ENCODE measurements at places on chromosomes 4 and X.

DNA sequence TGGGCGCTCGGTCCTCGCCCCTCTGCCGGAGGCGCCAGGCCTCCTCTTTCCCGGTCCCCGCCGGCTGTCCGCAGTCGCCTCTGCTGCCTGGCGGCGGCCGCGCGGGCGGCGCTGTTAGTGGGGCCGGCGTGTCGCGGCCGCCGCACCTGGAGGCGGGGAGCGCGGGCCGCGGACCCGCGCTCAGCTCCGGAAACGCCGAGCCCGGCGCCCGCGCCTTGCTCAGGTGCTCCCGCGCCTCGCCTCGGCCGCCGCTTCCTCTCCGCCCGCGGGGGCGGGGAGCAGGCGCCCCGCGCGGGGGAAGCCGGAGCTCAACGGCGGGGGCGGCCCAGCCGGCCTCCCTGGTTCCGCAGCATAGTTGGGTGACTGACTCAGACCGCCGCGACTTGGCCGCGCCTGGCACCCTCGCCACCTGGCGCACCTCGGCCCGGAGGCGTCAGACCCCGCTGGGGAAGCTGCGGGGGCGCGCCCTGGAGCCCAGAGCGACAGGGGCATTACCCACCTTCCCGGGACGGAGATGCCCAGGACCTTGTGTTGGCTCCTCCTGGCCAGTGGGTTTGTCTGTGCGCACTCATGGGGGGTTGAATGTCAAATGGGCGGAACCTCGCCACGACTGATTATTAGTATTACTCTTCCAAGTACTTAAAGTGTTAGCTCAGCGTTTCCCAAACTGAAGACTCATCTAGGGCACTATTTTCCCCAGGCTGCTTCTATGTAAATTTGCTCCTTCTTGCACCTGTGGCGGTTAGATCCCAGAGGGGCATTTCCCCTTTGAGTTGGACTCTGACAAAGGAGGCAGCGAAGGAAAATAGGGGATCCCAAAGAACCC lies at the start of gene ARAP2:
Gene ARAP2, minus strand, starts transcription at position 258 of the 826 bp plus-strand sequence. CDS start 15,028 bp downstream, outside the sequence.
- DNase-seq = no peak

DNA sequence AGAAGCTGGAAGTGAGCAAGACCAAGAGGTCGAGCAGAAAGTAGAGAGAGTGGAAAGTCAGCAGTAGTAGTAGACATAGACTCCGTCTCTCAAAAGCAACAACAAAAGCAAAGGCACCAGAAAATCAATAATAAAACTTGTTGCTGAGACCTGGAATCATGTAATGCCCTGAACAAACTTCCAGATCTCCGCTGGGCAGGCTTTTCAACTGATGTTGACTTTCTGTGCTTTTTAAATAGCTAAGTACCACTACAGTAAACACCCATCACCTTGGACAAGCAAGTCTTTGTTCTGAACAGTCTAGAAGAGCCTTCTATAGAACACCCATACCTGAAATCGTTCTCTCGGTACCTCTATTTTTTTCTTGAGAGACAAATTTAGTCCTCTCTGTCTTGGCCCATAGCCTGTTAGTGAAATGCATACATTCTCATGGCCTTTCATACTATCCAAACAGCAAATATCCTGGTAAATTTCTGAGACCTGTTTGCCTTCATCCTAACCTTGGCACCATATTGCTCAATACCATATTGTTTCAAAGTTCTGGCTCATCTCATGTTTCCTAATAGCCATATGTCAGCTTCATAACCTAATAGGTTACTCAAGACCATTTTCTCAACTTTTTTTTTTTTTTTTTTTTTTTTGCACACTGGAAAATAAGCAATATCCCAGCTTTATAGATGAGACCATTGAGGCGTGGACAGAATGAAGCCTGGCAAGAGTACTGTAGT lies 200.6 kb upstream of the RBPJ start:
- DNase-seq = no peak

DNA sequence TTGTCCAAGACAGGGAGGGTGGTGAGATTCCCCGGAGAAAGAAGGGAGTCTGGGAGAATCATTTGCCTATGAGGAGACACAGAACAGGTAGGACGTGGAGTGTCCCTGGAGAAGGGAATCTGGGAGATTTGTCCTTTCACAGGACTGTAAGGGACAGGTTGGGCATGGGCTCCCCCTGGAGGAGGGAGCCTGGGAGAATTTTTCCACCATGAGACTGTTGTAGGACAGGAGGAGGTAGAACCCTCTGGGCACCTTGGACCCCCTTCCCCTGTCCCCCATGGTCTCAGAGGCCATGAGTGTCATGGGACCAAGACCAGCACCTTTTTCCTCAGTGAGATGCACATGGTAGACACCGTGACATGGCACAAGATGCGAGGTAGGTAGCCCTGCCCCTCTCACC lies 2.8 kb downstream of the PORCN start:
- DNase-seq = no peak

DNA sequence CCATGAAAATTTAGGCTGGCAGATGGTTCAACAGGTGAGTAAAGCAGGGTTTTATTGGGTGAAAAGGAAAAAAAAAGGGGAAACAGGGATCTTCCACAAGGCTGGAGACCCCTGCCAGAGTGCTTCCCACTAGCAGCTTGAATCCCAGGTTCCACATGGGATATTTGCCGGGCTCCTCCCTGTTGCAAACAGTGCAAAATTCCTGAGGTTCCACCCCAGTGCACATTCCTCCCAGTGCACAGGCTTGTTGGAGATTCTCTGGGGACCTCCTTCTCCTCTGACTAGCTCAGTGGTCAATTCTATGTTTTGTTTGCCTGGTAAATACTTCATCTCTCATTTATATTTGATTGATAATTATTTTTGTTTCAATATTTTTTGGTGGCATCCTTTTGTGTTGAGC lies 66.4 kb upstream of the UGT2B15 start:
- DNase-seq = no peak

GRCh38 chr4:70666369-70666768 lies at the start of gene JCHAIN:
JCHAIN (minus strand) TSS chr4:70666508; CDS start chr4:70666490, 18 bp downstream.
- DNase-seq = no peak

DNA sequence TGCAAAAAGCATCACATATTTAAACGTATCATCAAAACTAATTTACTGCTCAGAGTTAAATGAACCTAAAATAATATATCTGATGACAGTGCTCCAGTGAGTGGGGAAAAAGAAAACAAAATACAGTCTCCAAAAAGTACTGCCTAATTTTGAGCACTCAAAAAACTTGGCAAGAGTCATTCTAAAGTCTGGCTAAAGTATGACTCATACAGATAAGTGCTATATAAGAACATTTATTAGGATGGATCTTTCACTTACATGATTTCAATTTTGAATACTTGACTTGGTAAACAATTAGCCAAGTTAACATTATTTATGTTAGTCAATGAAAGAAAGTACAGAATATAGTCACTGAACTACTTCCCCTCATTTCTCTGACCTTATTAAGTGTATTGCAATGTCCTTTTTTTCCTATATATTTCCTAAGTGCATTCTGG lies 27.2 kb downstream of the FBXO8 start:
- no peak for DNase-seq

- DNase-seq = peak; percentile 74
Observed at GRCh38 chr4:986879-987623, at the start of gene IDUA. IDUA (plus strand) TSS chr4:987044; CDS start chr4:987085, 41 bp downstream.

DNA sequence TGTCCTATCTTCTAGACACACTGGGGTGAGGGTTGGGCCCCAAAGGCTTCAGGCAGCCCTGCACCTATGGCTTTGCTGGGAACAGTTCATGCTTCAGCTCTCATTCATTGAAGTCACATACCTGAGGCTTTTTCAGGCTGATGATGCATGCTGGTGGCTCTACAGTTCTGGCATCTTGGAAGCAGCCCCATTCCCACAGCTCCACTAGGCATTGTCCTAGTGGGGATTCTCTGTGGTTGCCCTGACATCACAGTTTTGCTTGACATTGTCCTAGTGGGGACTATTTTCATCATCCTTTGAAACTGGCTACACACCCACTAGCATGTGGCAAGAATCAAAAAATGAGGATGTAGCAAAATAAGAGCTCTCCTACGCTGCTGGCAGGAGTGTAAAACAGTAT lies 37.7 kb upstream of the C4orf17 start:
- no peak for DNase-seq

GRCh38 chrX:24761306-24761705 lies 67.6 kb downstream of the POLA1 start:
- no peak for DNase-seq

- DNase-seq = no peak
Observed at GRCh38 chr4:166675411-166675810, 558.9 kb downstream of the SPOCK3 start.

GRCh38 chr4:108213308-108213707 lies 44.6 kb upstream of the LEF1 start:
- no peak for DNase-seq

GRCh38 chrX:119736206-119736764 lies 22.1 kb upstream of the SOWAHD start:
- no peak for DNase-seq

GRCh38 chr4:47744253-47744652 lies 93.6 kb downstream of the CORIN start:
- no peak for DNase-seq

DNA sequence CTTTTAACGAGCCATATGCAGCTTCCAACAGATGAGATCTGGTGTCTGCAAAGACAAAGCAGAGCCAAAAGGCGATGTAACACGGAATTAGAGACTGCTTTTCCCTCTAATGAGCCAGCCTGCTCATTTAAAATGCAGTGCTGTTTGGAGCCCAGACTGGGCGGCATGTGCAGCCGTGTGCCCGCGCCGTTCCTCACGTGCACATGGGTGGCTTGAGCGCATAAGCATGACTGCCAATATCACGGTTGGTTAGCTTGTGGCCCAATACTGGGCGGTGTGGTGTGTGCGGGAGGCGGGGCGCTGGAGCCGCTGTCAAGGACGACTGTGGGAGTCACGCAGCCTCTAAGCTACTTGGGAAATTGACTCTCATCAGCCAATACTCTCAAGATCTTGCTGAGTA lies 87.0 kb upstream of the SCOC start:
- DNase-seq = no peak

DNA sequence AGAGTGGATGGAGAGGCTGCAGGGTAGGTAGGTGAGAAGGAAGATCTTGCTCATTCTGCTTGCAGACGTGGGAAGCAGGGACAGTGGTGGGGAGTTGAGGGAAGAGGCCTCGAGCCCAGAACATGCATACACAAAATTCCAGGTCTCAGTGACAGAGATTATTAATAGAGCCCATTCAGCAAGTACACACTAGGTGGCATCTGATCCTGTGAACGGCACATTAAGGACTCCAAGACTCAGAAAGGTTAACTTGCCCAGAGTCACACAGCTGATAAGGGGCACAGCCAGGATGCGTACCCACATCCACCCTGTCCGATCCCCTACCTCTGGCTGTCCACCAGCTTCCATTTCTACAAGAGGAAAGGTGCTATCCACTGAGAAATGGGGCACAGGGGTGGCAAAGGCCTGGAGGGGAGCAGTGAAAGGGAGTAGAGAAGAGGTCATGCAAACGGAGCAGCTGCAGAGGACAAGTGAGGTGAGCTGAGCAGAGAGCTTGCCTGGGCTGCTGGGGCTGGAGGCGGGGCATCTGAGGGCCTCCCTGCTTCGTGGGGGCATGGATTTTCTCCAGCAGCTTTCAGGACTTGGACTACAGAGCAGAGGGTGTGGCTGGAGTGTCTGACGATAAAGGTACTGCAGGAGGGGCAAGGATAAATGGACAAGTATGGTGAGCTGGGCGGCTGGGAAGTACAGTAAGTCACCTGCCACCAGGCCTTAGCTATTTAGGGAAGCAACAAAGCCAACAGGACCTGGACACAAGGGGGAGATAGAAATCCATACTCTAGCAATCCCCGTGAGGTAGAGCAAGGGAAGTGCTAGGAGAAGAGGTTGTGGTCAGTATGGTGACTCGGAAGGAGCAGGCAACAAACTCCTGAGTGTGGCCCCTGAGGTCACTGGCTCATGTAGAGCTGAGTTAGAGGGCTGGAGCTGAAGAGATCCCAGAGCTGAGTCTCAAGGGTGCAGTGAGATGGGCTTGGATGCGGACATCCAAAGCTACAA lies 11.2 kb downstream of the IDS start:
- no peak for DNase-seq

DNA sequence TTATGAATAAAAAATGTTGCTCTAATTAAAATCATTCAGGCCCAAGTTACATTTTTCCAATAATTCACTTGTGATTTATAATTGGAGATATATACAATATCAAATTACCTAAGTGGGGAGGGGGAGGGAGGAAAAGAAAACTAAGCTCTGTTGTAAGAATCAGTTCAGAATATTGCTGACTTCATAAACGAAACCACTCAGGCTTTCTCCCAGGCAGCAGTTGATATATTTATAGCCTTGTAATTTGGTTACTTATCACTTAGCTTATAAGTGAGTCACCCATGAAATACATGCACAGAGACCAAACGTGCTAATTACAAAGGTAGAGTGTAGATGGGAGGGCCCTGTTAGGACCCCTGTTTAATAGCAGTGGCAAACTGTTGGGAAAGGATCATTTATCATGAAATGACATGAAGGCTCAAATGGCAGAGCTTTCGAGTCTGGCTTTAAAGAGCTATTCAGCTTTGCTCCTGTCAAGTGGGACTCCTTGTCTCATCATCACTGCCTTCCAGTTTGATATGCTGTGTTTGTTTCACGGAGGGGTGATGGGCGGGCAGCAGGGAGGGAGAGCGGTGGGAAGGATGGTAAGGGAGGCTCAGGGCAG lies 105.6 kb upstream of the PGRMC2 start:
- no peak for DNase-seq

GRCh38 chr4:26141911-26142638 lies 178.7 kb upstream of the RBPJ start:
- DNase-seq = no peak

DNA sequence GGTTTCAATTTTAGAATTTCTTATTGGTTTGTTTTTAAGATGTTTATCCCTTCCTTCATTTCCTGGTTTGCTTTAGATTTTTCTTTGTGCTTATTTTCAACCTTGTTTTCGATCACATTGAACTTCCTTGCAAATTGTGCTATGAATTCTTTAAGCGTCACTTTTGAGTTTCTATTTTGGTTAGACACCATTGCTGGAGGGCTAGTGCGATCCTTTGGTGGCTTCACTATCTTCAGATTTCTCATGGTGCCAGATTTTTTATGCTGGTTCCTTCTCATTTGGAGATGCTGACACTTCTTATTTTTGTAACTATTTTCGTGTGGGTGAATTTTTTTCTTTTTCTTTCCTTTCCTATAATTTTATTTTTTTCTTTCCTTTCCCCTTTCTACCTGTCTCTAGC lies 227.2 kb upstream of the HDX start:
- no peak for DNase-seq

DNA sequence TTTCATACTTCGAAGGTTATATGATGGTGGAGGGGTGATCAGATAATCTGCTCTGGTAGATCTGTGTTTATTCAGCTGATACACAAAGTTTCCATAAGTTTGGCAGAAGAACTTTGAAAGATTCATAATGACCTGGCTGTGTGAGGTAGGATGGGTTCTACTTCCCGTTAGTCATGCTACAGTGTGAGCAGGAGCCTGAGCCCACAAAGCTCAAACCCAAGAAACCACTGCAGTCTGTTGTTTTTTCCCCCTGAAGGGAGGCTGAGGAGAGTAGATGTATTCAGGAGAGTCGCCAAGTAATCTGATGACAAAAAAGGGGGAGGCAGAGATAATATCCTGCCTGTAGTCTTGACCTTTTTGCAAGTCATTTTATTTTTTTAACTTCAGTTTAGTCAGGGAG lies 52.8 kb upstream of the PPP3CA start:
- no peak for DNase-seq

- DNase-seq = no peak
Observed at GRCh38 chr4:17206829-17207801, 304.8 kb downstream of the QDPR start.
